Cardiac septum (tissue), 1 donor: ENCODE measurements at places on chromosomes 5 and 9.

GRCh38 chr5:122844136-122844909 is 1.1 kb upstream of the SNX24 start:
- no peak for DNase-seq

DNA sequence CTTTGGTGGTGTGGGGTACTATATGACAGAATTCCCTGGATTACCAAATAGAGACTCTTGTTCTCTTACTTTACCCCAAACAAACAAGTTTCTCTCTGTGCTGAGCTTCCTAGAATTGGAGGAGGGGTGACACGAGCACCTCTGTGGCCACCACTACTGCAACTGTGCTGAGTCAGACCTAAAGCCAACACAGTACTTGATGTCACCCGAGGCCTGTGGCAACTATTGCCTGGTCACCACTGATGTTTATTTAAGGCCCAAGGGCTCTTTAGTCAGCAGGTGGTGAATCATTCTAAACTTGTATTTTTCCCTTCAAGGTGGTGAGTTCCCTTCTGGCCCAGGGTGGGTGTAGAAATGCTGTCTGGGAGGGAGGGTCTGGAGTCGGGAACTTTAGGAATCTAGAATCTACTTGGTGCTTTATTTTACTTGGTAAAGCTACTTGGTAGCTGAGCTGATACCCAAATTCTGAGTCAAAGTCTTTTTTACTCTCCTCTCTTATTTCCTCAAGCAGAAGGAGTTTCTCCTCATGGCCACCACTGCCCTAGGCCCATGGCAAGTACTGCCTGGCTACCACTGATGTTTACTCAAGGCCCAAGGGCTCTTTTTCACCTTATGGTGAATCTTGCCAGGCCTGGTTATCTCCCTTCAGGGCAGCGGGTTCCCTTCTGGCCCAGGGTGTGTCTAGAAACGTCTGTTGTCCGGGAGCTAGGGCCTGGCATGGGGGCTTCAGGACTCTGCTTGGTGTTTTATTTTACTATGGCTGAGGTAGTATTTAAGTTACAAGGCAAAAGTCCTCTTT is 9.8 kb downstream of the LURAP1L start:
- DNase-seq, result no peak

GRCh38 chr5:180297587-180298282 is 5.9 kb upstream of the MAPK9 start:
- DNase-seq, result no peak

DNA sequence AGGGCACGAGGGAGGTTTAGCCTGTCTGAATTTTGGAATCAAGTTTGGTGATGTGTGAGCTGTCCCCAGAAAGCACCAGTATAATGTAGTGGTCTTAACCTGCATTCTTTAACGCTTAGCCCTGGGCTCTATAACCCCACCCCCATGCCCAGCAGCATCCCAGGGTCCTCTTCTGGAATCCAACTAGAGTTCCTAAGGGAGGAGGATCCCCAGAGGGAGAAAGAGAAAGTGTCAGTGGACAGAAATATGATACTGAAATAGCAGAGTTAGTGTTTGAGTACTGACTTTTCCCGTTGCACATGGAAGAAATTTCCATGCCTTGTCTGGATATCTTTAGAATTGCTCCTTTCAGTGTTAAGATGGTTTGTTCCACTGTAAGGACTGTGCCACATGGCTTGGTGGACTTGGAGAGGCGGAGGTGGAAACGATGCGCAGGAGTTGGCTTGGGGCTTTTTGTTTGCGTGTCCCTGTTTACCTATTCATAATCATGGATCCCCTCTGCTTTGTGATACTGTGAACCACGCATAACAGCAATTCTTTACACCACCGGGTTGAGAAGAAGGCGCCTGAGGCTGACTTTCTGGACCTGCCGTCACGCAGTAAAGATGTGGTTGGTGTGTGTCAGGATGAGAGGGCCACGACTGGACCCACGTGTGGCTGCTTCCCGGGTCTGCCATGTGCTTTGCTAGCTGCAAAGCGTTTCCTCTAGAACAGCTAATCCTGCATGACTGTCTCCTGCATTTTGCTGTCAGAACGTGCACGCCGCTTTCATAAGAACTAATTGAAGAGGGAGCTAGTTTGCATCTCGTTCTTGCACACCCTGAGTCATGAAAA is 142.3 kb downstream of the SMARCA2 start:
- DNase-seq, result no peak

GRCh38 chr9:121901616-121902015 is 191.5 kb downstream of the TTLL11 start:
- DNase-seq, result no peak

GRCh38 chr9:69090946-69091345 is 55.4 kb downstream of the FXN start:
- no peak for DNase-seq

DNA sequence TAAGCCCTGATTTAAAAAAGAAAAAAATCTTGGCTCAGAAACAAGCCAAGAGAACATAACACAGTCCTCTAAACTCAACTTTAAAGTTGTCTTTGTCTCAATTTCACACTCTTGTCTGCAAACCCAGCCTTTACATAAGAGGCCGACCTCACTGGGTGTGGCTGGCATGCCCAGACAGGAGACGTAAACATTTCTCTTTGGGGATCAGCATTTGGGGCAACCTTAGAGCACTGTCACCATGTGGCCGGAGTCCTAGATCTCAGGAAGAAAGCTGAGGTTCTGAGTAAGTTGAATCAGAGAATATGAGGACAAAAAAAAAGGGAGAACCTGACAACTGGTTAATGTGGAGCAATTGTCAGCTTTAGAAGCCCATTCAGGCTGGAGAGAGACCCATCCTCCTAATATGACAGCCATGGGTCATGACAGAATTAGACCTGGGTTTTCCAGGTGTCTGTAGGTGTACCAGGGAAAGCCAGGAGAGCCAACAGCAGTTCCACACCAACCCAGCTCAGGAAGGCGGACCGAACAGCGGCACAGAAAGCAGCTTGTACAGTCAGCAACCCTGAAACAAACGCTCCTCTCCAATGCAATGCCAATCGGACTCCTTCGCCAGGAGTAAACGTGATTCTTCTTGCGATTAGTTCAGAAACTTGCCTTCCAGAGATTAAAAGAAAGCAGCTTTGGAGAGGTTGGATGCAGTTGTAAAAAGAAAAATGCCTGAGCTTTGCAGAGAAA is 97.9 kb upstream of the MAP3K1 start:
- DNase-seq, result no peak

- DNase-seq, result no peak
These were observed 45.0 kb upstream of the IPPK start for GRCh38 chr9:92714787-92715487.

GRCh38 chr9:78031444-78031892 is at the start of gene GNAQ:
Gene GNAQ (minus strand): TSS chr9:78031811. CDS start chr9:78031235, 576 bp downstream.
- no peak for DNase-seq

DNA sequence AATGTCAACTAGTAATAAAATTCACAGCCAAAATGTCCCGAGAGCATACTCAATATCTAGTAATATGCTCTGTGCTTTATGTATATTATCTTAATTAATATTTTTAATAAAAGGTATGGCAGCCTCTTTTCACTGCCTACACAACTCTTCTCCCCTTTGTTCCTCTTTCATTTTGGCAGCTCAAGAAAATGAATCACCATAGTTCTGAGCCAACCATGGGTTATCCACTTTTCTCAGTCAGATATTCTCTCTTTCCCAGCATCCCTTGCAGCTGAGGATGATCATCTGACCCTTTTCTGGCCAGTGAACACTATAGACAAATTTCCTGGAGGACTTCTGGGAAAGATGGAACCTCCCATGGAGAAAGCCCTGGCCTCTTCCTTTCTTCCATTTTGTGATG is 8.2 kb upstream of the DOCK8 start:
- DNase-seq, result no peak

DNA sequence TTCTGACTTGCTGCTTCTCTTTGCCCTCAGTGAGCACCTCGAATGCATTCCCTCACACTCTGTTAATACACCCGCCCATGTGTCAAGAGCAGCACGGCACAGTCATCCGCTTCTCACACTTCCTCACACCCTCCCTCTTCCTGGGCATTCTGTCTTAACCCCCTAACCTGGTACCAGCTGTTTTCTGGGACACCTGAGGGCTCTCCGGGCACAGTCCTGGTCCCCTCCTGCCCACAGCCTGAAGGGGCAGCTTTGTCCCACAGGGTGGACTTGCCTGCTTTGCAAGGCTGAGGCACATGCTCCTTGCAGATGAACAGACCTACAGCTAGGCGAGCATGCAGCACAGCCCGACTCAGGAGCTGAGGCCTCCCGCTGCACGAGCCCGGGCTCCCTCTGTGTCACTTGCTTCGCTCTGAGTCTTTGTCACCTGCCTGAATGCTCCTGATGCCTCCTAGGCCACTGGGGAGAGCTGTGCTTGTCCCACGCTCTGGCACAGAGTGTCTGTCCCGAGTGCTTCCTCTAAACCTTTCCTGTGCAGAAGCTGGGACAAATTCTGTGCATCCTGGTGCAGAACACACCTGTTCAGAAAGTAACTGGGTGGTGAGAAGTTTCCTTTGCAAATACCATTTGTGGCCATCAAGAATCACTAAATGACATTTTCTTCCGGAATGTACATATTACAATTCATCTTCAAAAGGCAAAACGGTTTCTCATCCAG is 47.8 kb downstream of the AHRR start:
- peak; percentile 58 for DNase-seq

DNA sequence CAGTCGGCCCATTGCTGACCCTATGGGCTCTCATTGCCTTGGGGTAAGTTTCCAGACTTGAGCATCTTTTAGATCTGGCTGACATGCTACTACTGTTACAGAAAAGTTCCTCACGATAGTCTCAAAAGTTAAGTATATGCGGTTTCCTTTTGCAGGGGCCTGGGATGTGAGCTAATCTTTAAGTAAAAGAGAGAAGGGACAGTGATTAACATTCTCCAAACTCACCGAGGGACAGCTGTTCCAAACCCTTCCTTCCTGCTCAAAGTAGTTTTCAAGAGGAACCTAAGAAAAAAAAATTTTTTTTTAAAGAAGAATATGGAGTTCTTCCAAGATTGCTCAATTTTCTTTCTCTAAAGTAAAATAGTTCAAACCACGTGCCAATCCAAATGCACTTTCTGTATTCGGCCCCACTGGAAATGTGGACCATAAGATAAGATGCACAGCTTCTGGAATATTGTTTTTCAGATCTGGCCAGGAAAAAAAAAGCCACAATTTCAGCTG is 168.0 kb upstream of the SPRY4 start:
- no peak for DNase-seq

- DNase-seq, result no peak
These were observed 111.6 kb downstream of the CTNND2 start for GRCh38 chr5:11792621-11793020.

- DNase-seq, result peak; percentile 75
These were observed 78.1 kb downstream of the ADAMTS2 start for GRCh38 chr5:179267071-179267670.

GRCh38 chr5:174935854-174936474 is 211.6 kb downstream of the MSX2 start:
- DNase-seq, result no peak

DNA sequence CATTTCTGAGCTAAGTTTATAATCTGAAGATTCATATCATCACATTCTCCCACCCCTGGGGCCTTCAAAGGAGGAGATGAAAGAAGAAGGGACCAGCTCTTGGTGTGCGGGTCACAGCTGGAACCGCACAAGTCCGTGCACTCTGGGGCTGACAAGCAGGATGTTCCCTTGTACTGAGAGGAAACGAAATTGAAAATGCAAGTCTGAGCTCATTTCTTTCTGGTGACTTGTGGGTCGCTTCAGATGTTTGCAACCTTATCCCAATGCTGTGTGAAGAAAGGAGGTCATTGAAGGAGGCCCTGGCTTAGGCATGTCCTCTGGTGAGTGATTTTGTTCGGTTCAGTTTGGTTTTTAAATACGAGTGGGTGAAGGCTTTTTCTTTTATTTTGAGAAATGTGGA is 59.6 kb downstream of the C9orf152 start:
- no peak for DNase-seq

- no peak for DNase-seq
These were observed 98.4 kb downstream of the FNBP1 start for GRCh38 chr9:129944506-129945116.

DNA sequence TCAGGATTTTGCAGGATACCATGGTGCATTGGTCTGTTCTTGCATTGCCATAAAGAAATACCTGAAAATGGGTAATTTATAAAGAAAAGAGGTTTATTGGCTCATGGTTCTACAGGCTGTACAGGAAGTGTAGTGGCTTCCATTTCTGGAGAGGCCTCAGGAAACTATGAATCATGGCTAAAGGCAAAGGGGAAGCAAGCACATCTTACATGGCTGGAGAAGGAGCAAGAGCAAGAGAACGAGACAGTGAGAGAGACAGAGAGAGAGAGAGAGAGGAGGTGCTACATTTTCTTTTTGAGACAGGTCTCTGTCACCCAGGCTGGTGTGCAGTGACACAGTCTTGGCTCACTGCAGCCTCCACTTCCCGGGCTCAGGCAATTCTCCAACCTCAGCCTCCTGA is 43.9 kb downstream of the P4HA2 start:
- DNase-seq, result no peak
